ENCODE measurements at places on chromosomes 16 and 17.

GRCh38 chr16:68490829-68491575 is 42.7 kb upstream of the SMPD3 start:
- DNase-seq, result no peak

GRCh38 chr17:63634163-63634562 is 11.9 kb downstream of the MAP3K3 start:
- peak; percentile 40 for DNase-seq

DNA sequence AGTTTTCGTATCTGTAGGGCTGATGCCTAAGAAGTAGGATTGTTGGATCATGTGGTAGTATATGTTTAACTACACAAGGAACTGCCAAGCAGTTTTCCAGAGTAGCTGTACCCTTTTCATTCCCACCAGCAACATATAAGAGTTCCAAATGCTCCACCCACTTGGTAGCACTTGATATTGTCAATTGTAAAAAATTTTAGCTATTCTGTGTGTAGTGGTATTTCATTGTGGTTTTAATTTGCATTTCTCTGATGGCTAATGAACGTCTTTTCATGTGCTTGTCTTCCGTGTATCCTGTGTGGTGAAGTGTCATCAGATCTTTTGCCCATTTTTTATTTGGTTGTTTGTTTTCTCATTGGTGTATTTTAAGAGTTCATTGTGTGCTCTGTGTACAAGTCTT is 69.7 kb downstream of the TANC2 start:
- no peak for DNase-seq

- DNase-seq, result no peak
Measured at GRCh38 chr16:620700-621525, 9.9 kb upstream of the WFIKKN1 start.

DNA sequence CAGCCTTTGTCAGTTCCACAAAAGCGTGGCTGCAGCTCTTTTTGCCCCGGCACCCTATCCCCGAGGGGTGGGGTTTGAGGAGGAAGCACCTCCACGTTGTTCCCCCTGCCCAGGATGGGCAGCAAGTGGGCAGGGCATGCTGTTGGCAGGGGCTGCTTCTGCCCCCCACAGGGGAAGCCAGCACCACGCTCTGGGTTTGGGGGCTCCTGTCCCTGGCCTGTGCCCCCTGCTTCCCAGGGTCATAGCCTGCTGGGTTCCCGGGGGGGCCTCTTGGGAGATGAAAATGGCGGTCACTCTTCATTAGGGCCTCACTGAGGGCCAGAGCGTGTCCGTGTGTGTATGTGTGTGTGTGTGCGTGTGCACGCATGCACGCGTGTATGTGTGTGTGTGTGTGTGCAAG is 22.8 kb downstream of the LASP1 start:
- DNase-seq, result no peak

- no peak for DNase-seq
Measured at GRCh38 chr17:49241692-49242397, 11.3 kb upstream of the PHOSPHO1 start.

Data from A673 (cell line).